Right atrium auricular region (tissue), 2 donors: ENCODE measurements at places on chromosomes 13 and 19. TPM values are rescaled to one million over a fixed set of nuclear protein-coding genes. Genes with fewer than 3 reads are reported as not detected.
A peak's percentile ranks its signal among the peaks of the same experiment; 100 is the strongest.

- DNase-seq, result no peak
Observed at GRCh38 chr19:34193439-34193838, 21.1 kb downstream of the LSM14A start.

GRCh38 chr13:42745655-42746054 lies 35.7 kb upstream of the FAM216B start:
- DNase-seq, result no peak

DNA sequence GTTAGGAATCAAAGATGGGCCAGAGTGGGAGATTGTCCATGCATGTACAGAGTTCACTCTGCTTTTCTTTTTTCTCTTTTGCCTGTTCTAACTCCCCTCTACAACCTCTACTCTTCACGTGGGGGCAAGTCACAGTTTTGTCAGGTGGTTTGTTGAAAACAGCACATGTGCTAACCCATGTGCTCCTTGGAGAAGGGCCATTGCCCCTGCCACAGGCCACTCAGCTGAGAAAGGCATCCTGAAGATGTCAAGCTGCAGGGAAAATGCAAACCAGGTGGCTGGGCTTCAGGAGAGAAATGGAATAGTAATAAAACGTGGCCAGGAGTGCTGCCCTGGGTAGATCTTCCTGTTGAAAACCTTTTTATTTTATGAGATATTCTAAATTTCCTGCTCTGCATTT lies 35.3 kb upstream of the SLC10A2 start:
- DNase-seq, result no peak

The HCST gene
- total RNA-seq, result 3.3 TPM

The C13orf46 gene
- total RNA-seq, result 0.59 TPM

GRCh38 chr19:16062789-16063188 lies 13.5 kb upstream of the TPM4 start:
- DNase-seq, result no peak

The AP1M2 gene
- total RNA-seq, result 4.8 TPM

The ZNF101 gene
- total RNA-seq, result 3.0 TPM

DNA sequence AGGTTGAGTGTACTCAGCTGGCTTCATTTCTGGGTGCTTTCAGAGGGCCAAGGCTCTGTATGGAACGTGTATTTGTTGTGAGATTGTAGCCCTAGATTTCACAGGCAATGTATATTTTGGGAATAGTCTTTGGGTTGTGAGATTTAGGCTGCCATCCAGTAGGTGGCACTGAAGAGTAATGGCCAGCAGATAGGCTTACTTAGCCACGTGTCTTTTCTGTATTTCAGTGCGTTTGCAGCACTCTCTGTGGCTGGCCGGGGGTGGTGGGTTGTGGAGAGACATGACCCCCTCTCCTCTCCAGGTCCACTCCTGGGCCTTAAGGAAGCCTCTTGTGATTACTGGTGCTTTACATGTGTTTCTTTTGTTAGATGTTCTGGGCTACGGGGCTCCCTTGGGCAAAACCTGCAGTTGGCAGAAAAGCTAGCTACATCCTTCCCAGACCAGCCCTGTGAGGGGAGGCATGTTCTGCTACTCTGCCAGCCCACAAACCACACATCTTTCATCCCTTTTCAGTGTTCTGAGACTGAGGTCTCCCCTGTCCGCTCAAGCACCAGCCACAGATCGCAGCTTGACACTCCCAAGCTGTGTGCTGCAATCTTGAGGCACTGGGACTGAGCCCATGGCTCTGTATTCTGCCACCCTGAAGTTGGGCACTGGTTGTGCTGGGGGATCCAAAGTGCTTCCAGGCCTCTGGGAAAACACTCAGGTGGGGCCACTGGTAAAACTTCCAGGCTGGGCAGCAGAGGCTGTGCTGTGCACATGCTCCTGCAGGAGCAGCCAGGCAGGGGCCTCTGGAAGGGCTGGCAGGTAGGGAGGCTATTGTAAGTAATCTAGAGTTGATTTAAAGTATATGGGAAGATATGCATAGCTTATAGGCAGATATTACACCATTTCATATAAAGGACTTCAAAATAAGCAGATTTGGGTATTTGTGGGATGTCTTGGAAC lies 1096.8 kb upstream of the PCDH20 start:
- no peak for DNase-seq

DNA sequence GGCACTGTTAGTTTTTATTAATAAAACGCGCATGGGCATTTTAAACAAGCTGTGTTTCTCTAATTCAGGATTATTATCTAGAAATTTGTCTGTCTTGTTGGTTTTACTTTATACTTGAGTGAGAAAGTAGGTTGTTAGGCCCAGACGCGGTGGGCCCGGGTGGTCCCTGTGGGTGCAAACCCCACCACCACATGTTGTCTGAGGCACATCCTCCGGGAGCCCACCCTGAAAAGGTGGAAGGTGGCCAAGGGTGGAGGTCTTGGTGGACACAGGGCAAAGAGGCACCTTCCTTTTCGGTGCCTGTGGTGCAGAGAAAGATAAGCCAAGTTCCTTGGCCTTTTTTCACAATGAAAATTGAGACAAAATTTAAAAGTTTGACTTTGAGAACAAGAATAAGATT lies 16.6 kb downstream of the ATP4B start:
- DNase-seq, result no peak

GRCh38 chr19:10418485-10419199 lies 1.7 kb upstream of the PDE4A start:
- no peak for DNase-seq

- DNase-seq, result no peak
Observed at GRCh38 chr19:16506961-16507360, 10.8 kb downstream of the C19orf44 start.

The SIGLEC8 gene
- 0.26 TPM for total RNA-seq

The INAFM1 gene
- 1.9 TPM for total RNA-seq

DNA sequence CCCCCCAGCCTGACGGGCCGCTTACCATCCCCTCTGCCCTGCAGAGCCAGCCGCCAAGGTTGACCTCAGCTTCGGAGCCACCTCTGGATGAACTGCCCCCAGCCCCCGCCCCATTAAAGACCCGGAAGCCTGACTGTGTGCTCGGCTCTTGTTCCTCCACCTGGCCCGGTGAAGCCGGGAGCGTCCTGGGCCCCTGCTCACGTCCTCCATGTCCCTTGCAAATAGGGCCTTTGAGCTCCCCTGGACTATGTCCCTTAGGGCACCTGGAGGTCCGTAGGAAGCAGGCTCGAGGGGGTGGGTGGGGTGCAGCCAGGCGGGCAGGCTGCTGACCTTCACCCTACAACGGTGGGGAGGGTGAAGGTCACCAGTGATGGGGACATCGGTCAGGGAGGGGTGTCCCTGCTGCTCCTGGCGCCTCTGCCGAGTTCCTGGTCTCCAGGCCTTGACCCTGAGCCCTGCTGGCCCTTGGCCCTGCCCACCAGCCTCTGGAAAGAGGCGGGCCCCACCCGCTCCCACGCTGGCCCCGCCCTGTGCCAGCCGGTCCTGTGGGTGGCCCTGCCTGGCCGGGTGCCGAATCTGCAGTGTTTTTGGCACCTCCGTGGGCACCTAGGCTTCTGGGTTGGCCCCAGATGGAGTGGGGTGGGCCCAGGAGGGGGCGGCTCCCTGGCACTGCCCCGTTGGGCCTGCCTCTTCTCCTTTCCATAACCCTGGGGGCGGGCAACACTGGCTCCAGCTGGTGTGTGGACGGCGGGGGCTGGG lies 3.3 kb downstream of the ATP5F1D start:
- DNase-seq, result no peak

- DNase-seq, result no peak
Observed at GRCh38 chr13:35136585-35136984, 194.5 kb downstream of the NBEA start.

DNA sequence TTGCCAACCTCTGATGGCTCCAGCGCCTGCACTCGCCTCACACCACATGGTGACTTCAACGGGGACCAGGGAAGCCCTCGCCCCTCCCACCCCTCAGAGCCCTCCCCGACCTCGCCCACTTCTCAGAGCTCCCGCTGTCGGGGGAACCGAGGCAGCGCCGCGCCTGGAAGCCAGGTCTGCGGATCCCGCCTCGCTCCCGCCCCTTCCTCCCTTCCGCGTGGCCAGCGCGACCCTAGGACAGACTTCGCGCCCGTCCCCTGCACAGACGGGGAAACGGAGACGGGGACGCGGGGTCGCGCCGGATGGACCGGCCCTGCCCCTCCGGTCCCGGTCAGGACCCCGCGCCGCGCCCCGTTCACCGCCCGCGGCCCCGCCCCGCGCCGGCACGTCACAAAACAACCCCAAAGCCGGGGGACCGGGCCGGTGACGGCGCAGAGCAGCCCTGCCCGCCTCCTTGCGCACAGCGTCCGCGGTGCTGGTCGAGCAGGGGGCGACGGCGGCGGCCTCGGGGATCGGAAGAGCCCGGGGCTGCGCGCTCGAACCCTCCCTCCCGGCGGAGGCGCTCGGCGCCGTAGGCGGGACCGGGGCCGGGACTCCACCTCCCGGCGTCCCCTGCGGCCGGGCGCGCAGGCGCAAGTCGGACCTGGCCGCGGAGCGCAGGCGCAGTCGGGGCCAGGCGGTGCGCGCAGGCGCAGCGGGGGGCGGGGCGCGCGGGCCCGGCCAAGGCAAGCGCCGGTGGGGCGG lies 379 bp upstream of the CDC34 start:
- DNase-seq, result peak; percentile 75

DNA sequence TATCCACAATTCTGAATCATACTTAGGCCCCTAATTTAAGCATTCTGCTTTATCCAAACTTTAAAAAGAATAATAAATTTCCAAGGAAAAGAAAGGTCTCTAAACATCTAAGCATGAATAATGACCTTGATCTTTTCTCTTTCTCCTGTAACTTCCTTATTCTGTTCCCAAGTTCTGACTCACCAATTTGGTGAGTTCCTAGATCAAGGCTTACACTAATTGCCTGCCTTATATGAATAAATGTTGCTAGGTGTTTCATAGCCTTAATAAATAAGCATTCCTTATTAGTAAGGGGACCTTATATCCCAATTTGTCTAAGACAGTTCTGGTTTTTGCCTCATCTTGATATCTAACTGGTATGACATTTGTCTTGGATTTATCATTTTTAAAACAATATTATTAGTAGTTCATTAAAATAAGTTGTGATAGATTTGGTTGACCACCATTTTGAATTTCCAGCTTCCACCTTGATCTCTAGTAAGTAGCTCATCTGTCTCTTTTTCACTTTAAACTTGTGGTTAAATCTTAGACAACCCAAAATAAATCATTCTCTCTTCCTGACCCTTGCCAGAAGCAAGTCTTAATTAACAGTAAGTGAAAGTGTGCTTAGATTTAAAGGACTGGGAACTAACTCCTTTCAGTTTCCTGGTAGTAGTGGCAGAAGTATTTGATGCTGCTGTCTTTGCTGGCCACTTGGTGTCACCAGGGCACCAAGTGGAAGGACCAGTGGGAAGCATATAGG lies 121.2 kb upstream of the MLNR start:
- DNase-seq, result no peak

The NACC1 gene
- total RNA-seq, result 25.4 TPM

- no peak for DNase-seq
Observed at GRCh38 chr13:50596776-50597203, 246.7 kb downstream of the DLEU7 start.

GRCh38 chr19:49415102-49415809 lies 8.0 kb downstream of the PTH2 start:
- DNase-seq, result no peak
